Cardiac fibroblast (primary cell): ENCODE measurements at places on chromosomes 13 and 19.
A peak's percentile ranks its signal among the peaks of the same experiment; 100 is the strongest.

GRCh38 chr13:100600915-100601314 is 12.3 kb upstream of the GGACT start:
- no peak for DNase-seq

- DNase-seq, result no peak
These were observed at the start of gene CSNK1G2 for GRCh38 chr19:1941146-1942077. Gene CSNK1G2 (plus strand): TSS chr19:1941172. CDS start chr19:1969773, 28,601 bp downstream.

DNA sequence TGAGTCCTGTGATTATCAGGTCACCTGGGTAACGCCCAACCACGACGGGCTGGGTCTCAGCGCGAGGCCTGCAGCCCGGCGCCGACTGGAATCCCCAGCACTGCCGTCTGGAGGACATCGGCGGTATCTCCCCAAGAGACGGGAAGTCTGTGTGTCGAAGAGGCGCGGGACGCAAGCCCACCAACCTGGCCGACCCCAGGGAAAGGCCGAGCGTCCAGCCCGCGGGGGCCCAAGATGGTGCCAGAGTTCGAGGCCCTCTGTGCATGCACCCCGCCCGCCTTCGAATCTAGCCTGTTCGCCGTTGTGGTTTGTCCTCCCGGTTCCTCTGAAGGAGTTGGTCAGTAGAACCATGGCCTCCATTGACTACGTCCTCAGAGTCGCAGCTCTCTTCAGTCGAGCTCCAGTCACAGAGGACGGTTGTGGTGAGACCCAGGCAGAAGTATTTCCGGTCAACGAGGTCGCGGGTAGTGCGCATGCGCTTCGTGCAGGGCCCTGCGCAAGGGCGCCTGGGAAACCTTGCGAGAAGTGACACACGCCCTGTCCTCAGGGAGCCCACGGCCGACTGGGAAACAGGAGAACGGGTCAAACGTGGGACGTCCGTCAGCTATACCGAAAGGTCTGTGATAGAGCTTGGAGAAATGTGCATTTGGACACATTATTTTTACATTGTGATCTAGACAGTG is 24.1 kb upstream of the PEG3 start:
- DNase-seq, result no peak

GRCh38 chr19:3360421-3361383 is 5.7 kb upstream of the NFIC start:
- DNase-seq, result peak; percentile 51

GRCh38 chr13:32587011-32587810 is 959 bp downstream of the PDS5B start:
- DNase-seq, result peak; percentile 70

DNA sequence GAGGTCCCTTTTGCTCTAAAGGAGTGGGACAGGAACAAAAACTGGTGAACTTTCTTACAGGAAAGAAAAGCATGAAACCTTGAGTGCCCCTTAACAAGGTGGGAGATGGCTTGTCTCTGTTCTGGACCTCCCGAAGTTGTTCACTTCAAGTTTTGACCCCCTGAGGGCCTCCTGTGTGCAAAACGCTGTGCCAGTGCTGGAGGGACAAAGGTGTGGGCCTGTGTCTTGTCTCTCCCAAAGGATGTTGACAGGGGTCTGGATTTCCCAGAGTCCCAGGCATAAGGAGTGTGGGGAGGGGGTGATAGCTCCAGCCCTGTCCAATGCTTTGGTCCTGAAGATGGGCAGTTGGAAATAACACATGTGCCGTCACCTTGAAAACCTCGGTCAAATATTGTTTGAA is 6.5 kb downstream of the ZNF536 start:
- DNase-seq, result no peak

DNA sequence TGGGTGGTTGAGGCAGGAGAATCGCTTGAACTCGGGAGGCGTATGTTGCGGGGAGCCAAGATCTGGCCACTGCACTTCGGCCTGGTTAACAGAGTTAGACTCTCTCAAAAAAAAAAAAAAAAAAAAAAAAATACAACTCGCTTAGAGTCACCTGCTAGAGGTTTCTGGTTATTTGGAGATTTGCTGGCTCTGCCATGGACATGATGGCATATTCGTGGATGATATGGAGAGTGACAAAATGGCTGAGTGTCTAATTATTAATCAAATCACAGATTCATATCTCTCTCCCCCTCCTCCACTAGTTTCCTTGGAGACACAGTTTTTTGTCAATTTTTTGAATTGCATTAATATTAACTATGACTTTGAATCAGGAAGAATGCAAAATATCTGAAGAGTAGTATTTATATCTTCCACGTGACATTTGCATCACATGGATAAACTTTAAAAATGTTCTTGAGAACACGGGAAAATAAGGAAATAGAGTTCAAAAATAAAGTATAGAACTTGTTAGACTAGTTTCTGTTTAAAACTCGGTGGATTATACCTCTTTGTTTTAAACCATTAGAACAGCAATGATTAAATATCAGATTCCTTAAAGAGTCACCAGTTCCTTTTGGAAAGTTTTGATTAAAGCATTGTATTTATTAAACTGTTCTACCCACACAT is 47.8 kb downstream of the KLF5 start:
- no peak for DNase-seq

DNA sequence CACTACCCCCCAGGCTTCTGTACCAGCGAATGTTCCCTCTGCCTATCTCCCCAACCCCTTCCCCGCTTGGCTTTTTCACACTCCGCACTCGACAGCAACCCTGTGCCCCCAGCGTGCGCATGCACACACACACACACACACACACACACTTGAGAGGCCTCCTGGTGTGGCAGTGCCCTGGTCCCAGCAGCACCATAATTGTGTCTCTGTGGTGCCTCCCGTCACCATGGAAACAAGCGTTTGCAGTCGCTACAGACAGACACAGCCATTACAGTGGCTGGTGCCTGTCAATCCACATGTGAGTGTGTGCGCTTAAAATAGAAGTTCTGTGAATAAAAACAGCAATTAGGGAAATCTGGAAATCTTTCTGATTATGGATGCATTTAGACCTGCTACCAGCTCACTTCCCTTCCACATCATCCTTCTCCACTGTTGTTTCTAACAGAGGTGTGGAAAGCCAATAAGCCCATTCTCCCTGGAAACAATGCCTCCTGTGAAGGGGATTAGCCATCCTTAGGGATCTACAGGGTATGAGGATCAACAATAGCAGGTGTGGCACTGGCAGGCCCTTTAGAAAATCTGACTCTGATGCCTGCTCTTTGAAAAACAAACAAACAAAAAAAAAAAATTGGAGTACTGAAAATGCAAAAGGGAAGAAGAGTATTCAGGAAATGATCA is 146.3 kb downstream of the DCLK1 start:
- DNase-seq, result no peak

DNA sequence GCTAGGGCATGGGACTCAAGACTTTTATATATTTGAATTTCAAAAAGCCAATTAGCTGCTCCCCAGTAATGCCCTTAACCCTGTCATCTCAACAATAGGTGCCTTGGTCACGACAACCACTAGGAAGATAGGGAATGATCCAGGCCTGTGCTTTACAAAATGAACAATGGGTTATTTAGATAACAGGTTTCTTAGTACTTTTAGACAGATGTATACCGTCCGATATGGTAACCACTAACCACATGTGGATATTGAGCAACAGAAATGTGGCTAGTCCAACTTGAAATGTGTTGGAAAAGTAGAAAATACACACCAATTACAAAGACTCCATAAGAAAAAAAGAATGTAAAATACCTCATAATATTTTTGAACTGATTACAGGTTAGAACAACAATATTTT is 201.2 kb downstream of the LHFPL6 start:
- DNase-seq, result no peak

DNA sequence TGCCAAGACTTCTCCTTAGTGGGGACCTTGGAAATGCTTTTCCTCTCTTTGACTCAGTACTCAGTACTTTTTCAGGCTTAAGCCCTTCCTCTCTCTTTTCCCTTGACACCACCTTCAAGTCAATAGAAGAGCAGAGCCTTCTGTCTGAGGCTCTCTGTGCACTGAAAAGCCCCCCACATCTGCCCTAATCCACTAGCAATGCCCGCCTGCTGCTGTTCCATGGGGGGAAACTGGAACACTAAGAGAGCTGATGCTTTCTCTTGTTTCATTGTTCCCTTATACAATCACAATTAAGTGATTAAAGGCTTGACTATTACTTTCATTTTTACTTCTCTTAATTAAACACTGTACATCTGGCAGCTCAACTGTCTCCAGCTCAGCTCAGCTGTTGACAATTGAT is 254.5 kb downstream of the SLITRK6 start:
- DNase-seq, result no peak

DNA sequence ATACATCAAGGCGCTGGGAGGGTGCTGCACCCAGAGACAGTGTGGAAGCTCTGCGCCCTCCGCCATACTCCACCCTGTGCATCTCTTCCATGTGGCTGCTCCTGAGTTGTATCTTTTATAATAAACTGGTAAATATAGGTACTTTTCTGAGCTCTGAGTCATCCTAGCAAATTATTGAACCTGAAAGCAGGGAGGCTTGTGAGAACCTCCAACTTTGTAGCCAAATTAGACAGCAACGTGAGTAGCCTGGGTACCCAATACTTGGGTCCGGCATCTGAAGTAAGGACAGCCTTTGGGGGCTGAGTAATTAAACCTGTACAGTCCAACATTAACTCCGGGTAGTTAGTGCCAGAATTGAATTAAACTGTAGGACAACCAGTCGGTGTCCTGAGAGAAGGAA is 57.4 kb downstream of the RUBCNL start:
- DNase-seq, result no peak

- DNase-seq, result peak; percentile 78
These were observed 14.1 kb downstream of the SHANK1 start for GRCh38 chr19:50705422-50706019.

GRCh38 chr19:18416778-18417249 is 2.4 kb upstream of the SSBP4 start:
- peak; percentile 92 for DNase-seq

- no peak for DNase-seq
These were observed 64.9 kb downstream of the TNFSF11 start for GRCh38 chr13:42638886-42639285.
